ENCODE measurements at places on chromosomes 11 and 22.

- no peak for DNase-seq
These were observed 27.3 kb downstream of the STK33 start for GRCh38 chr11:8566613-8567210.

- DNase-seq, result no peak
These were observed 871 bp upstream of the TOLLIP start for GRCh38 chr11:1310318-1310687.

DNA sequence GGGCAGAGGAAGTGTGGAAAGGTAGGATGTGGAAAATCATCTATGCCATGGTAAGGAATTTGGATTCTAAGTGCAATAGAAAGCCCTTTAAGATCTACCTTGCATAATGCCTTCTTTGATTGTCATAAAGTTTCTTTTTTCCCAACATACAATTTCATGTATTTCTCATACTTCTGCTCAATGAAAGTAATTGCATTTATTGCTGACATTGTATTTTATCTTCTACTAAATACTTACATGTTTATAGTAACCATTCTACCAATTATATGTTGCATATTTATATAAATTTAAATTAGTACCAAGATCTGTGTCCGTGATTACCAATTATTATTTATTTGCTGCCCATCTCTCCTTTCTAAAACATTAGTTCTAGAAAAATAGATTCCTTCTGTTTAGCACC lies 114.8 kb downstream of the CNTN5 start:
- no peak for DNase-seq

DNA sequence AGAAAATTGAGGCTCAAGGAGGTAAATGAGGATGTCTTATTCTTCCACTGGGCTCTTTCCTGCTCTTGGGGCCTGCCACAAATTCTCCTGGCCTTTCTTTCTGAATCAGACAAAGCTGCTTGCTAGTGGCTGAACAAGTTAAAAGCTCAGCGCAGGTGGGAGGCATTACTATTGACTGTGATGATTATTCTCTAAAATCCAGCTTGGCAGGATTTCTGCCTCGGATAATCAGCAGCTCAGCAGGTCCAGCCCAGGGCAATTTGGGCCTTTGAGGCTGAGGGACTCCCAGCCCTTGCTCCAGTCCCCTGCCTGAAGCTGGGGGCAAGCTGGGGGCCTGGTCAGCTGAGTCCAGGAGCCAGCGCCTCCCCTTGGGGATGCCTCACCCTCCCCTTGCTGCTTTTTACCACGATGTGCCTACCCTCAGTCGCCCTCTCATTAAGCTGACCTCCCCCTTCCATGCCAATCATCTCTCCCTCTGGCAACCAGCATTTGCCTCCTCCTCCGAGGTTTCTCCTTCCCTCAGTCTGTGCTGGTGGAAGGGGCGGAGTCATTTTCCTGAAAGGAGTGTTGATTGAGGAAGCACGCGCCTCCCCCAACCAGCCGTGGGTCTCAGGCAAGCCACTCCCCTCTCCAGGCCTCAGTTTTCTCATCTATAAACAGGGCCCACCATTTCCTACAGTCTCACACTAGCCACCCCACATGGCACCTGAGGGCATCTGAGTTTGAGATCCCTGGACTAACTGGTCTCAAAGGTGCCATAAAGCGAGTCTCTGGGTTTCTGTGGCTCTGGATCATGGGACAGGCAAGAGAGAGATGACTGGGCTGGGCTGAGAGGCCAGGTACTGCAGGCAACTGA lies 60.6 kb upstream of the PRDM11 start:
- DNase-seq, result no peak

GRCh38 chr11:126874831-126875230 lies 125.7 kb downstream of the KIRREL3 start:
- DNase-seq, result no peak

DNA sequence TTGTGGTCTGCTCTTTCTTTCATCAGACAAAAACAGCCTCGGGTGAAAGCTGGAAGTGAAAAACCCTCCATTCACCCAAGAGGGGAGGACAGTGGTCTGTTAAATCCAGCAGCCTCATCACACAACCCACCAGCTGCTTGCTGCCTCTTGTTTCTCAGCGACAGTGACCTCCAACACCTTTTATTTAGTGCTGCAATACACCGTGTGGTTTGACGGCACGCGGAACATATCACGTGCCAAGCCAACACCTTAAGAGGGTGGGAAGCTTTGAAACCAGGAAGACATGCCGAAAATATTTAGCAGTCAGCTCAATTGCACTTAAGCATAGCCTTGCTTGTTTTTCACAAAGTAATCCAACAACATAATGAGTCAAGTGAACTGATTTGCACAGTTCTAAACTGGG lies 39.8 kb upstream of the POGLUT3 start:
- DNase-seq, result peak; percentile 1

DNA sequence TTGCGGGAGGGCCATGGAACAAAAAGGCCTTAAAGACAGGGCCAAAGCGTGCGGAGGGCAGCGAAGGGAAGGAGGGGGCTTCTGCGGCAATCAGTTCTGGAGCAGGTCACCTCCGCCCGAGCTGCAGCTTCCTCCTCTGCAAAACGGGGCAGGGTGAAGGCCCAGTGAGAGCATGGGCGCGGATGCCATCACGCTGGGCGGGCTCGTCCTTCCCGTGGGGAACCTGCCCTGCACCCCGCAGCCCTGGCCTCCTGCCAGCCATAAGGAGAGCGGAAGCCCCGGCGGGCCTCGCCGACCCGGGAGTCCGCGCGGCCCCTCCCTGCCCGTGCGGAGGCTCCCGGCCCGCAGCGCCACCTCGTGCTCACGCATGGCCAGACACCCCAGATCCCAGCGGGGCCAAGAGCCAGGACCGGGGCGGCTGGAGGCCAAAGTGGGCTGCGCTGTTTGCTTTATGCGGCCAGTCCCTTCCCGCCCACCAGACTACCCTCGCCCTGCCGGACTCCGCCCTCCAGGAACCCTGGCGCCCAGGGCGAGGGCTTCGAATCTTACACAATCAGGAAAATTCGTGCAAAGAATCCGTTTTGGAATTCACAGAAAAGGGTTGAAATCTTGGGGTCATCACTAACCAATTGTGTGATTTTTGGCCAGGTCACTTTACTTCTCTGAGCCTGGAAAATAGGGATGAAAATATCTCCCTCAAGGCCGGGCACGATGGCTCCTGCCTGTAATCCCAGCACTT lies 16.1 kb downstream of the TSKU start:
- DNase-seq, result peak; percentile 32

All from stimulated activated CD8-positive, alpha-beta memory T cell treated with anti-CD3 and anti-CD28 coated beads, Interleukin-2, amount 100 ng/mL, for 1 hour (primary cell).